Activated CD4-positive, alpha-beta T cell treated with anti-CD3 and anti-CD28 coated beads for 1 hour (primary cell): ENCODE measurements at places on chromosomes 2 and 18.

DNA sequence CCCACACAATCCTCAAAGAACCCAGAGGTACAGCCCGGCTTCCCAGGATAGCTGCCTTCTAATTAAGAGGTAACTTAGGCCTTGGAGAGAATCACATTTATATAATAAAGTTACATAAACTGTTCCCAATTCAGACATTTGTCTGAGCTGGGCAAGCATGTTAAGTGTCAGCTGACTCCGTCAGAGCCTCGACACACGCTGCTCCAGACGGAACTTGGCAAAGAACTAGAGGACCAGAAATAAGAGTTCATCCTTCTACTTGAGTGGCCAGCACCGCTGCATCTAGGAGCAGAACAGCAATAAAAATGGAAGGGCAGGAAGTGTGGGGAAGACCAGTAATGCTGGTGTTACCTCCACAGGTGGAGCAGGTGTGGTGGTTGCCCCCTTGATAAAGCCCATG, 80.5 kb downstream of the MYO5B start:
- no peak for DNase-seq

GRCh38 chr2:227118353-227118752, 45.7 kb downstream of the COL4A4 start:
- DNase-seq: no peak

DNA sequence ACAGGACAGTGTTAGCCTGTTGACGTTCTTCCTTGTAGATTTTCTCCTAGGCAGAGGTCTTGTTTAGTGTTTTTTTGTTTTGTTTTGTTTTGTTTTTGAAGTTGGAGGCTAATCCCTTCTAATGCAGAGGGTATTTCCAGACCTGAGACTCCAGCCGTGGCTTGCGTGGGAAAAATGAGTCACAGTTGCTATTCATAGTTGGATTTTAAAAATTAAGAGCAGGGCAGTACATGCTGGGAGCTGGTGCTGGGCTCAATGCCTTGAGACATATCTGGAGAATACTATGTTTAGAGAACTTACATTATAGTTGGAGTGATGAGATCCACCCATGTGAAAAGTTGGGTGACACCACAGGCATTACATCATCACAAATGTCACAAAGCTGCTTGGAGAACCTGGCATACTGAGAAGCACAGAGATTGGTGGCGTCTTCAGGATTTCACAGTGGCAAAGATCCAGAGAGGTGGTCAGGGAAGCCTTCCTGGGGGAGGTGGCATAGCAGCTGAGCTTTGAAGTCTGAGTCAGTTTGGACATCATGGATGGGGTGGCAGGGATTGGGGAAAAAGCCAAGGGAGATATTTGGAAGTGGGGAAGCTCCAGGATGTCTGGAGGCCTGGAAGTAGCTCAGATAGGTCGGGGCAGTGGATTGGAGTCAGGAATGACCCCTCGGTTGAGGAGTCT, 249.4 kb downstream of the LOXHD1 start:
- DNase-seq: no peak

GRCh38 chr2:236293241-236293810, 29.1 kb upstream of the ASB18 start:
- no peak for DNase-seq

DNA sequence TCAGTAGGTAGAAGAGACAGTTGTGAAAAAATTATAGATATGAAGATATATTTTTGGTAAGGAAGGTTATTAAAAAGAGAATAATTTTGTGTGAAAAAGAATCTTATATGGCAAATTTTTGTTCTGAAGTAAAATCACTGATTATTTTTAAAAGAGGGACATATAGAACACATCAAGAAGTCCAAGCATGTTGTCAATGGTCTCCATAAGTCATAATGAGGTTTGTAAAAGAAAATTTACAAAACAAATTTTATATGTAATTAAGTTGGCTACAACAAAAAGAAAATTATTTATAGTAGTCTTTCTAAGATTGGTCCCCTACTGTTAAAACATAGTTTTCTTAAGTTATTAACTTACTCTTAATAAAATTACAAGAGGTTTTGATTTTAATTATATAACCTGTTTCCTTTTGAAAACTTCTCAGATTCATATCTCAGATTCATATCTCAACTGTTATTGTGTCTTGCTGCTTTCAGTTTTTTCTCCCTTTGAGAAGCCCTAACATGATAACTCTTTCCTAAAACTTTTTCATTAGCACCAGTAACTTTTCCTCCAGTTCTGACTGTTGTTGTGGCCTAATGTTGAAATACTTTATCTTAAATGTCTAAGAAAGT, 81.2 kb downstream of the SH3YL1 start:
- no peak for DNase-seq

DNA sequence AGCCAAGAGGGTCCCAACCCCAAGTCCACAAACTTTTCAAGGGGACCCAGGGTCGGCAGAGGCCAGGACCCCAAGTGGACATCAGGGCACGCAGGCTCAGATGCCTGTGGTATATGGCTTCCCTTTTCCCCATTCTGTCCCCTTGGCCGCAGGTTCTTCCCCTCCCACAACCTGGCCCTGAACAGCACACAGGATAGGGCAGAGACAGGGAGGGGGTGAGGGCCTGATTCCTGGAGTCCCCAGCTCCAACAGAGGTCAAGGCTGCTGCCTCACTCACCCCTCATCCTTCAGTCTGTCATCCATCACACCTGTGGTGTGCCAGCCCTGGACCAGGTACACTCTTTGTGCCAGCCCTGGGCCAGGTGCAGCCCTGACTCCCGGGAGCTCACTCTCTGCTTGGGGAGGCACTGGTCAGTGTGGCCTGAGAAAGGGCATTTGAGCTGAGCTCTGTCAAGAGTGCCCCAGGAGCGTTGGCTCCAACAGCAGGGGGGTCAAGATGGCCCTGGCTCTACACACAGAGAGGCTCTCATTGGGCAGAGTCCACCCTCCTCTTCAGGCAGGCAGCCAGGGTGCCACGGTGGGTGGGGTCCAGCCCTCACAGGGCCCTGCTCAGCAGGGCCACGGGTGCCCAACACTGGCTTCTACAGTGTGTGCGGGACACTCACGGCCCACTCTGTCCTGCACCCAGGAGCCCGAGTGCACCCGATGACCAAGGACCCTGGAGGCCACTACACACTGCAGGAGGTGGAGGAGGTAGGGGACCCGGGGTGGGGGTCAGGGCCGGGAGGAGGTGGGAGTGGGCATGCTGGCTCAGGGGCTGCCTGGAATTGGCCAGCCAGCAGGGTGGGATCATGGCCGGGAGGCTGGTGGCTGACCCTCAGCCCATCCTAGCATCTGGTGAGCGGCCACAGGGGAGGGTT, 1.6 kb downstream of the AGXT start:
- no peak for DNase-seq

DNA sequence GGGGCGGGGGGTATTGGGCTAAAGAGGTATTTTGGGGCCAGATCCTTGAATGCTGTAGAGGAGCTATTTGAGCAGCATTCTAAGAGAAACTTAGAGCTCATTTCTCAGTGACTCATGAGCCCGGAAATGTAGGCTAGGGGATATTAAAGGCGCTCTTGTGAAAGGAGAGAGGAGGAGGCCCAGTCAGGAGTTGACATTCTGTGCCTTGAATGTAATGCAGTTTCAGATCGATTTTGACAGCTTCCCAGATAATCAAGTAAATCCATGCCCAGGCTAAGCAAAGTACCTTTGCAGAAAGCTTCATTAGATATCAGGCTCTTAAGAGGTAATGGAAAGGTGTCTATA, 1.5 kb downstream of the CAB39 start:
- peak; percentile 16 for DNase-seq

DNA sequence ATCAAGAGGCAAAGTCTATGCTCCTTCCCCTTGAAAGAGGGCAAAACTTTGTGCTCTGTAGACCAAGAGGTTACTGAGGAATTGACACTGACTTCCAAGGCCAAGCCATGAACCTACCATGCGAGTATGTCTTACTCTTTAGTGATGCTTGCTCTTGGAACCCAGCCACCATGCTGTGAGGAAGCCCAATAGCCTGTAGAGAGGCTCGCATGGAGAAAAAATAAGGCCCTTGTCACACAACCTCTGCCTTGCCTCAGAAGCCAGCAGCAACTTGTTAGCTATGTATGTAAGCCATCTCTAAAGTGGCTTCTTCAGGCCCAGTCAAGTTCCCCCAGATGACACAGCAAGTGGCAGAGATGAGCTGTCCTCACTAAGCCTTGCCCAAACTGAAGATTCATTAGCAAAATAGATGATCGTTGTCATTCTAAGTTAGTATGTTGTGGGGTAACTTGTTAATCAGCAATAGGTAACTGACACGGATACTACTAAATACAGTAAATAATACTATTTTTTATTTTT, 66.1 kb upstream of the RGPD5 start:
- no peak for DNase-seq

- DNase-seq: no peak
Measured at GRCh38 chr18:7454429-7454828, 112.7 kb upstream of the PTPRM start.

DNA sequence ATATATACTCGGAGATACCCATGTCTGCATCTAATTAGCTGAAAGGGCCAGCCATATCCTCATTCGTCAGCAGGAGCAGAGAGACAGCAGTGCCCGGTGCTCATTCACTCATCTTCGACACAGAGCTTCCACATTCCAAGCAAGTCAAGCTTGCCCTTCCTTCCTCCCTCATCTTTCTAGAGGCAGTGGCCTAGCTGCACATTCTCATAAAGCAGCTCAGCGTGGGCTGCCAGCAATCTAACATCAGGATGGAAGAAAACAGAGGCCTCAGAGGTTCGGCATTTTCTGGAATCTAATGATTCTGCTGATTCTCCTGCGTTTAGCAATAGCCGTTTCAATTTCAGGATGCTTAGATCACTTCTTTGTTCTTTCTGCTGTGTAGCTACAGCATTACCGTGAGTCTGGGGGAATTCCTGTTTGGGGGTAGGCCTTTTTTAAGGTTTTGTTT, 68.8 kb downstream of the CLHC1 start:
- no peak for DNase-seq

- DNase-seq: no peak
Measured at GRCh38 chr2:189560273-189560586, 20.4 kb downstream of the SLC40A1 start.

- no peak for DNase-seq
Measured at GRCh38 chr2:61557381-61557780, 19.2 kb upstream of the XPO1 start.

DNA sequence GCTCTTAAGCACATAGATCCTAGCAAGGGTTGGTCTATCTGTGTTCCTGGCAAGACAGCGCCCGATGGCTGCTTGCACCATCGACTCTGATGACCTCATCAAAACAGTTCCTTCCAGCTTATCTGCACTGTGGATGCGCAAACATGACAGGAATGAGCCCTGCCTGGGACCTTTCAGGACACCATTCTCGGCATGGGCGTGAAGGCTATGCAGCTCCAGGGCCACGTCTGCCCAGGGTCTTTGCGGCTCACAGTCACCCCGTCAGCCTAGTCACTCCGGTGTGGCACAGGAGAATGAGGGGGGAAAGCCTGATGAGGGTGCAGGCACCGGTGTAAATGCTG, 147.8 kb upstream of the TWIST2 start:
- no peak for DNase-seq

- DNase-seq: no peak
Measured at GRCh38 chr18:32767400-32767799, 5.4 kb downstream of the KLHL14 start.

GRCh38 chr2:102350137-102350793, 5.3 kb upstream of the IL18R1 start:
- DNase-seq: no peak

DNA sequence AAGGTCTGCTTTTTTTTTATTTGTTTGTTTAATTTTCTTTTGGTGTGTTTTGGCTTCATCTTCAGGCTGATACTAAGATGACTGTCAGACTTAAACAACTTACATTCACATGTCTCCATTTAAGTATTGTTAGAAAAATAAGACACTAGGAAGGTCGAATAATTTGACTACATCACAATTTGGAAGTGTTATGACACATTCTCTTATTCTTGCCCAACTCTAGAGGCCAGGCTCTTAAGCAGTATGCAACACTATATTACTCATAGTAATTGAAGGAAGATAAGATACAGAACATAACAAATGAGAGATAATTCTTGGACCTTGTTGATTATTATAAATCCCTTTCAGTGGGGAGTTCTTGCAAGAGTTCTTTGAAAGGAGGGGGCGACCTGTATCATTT, 295.3 kb upstream of the COL3A1 start:
- no peak for DNase-seq

DNA sequence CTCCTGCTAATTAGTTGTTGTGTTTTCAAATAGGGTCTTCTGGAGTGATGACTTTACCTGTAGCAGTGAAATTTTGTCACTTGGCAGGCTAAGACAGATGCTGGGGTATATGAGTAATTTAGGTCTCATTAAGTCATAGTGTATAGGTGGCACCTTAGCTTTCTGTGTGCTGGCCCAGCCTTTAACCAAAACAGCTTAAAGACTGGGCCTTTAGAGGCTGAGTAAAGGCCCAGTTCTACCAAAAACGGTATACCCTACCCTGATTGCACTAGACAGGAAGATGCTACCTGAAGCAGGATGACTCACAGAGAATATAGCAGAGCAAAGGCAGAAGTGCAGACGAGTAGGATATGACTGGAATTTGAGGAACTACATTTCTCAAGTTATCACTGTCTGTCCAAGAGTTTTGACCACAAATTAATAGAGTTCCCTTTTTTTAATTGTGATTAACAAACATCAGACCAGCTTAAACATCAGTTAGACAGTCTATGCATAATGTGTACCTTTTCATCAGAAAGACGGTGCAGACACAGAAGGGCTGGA, 337.9 kb upstream of the SALL3 start:
- no peak for DNase-seq

- no peak for DNase-seq
Measured at GRCh38 chr2:158695305-158695704, 99.8 kb upstream of the DAPL1 start.
